ENCODE measurements at places on chromosomes 16 and 17.

DNA sequence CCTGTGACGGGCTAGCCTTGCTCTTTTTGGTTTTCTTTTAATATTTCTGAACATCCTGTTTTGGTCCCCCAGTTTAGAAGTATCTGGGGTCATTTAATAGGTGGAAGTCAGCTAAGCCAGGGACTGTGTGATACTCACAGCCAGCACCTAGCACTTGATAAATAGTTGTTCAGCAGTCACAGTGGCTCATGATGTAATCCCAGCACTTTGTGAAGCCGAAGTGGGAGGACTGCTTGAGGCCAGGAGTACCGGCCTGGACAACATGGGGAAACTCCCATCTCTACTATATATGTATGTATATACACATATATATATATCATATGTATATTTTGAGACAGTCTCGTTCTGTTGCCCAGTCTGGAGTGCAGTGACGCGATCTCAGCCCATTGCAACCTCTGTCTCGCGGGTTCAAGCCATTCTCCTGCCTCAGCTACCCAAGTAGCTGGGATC lies 1.8 kb upstream of the ZNRF1 start:
- DNase-seq, result no peak

DNA sequence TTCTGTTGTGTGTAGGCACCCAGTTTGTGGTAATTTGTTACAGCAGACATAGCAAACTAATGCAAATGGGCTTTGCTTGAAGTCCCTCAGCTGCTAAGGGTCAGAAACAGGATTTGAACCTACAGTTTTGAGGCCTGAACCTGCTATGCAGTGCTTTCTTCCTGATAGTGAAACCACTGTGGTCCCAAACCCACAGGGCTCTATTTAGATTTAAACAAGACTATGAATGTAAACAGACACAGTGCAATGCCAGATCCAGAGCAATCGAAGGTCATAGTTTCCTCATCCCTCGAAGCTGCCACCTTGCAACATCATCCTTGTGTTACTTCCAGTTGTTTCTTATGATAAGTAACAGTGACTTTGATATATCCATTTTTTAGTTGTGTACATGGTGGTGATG lies 630.2 kb downstream of the WWOX start:
- DNase-seq, result no peak

DNA sequence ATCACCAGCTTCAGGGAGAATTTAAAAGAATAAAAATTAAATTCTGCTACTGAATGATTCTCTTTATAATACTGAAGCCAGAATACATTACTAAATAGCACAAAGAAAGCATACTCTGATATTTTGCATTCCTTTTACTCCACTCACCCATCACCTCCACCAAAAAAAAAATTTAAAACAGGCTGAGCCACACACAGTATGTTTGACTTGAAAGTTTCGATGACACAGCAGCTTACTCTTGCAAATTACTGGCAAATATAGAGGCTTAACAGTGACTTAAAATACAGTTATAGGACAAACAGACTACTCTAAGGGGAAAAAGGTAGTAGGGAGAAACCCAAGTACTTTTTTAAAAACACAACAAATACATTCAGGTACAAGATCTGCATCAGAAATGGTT lies 39.2 kb downstream of the GPATCH8 start:
- no peak for DNase-seq

GRCh38 chr16:75063549-75064088 lies 53.0 kb downstream of the LDHD start:
- no peak for DNase-seq

DNA sequence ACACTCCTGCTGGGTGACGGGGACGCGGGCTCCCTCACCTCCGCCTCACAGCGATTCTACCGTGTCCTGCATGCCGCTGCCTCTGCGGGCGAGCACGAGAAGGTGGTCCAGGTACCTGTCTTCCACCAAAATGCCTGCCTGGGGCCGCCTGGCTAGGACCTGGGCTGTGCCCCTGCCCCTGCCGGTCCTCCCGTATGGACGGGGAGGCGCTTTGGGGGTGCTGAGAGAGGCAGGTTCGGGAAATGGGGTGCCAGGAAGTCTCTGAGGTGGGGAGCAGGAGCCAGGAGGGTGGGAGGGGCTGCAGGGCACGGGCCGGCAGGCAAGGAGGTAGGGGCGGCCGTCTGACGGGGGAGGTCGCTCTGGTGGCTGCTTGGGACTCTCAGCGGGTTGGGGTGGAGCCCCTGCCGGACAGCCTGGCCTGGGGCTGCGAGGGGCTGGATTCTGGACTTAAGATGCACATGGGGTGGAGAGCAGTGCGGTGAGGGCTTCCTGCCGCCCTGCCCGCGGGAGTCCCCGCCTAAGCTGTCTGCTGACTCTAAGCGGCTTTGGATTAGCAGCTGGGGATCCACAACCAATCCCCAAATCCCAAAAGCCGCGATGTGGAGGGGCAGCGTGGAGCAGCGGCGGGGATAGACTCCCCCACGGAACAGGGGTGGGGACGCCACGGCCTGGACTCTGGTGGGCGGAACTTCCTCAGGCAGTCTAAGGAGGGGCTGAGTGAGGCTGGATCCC lies 5.8 kb downstream of the CHTF18 start:
- no peak for DNase-seq

DNA sequence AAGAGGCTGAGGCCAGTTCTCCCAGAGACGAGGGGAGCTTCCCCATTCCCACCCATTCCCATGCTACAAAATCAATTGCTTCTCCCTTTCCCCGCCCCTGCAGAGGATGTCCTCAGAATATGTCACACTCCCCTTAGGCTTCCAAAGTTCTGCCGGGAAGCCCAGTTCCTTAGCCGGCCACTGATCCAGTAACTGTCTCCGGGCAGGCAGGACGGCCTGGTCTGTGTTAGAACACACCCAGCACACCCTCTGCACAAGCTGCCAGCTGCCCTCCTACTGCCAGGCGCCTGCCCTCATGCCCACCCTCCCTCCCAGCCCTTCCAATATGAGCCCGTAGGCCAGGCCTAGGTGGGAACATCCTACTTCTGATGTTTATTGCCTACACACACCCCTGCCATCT lies 31.1 kb downstream of the SGSM2 start:
- no peak for DNase-seq

GRCh38 chr17:69535016-69535570 lies 120.6 kb downstream of the MAP2K6 start:
- no peak for DNase-seq

DNA sequence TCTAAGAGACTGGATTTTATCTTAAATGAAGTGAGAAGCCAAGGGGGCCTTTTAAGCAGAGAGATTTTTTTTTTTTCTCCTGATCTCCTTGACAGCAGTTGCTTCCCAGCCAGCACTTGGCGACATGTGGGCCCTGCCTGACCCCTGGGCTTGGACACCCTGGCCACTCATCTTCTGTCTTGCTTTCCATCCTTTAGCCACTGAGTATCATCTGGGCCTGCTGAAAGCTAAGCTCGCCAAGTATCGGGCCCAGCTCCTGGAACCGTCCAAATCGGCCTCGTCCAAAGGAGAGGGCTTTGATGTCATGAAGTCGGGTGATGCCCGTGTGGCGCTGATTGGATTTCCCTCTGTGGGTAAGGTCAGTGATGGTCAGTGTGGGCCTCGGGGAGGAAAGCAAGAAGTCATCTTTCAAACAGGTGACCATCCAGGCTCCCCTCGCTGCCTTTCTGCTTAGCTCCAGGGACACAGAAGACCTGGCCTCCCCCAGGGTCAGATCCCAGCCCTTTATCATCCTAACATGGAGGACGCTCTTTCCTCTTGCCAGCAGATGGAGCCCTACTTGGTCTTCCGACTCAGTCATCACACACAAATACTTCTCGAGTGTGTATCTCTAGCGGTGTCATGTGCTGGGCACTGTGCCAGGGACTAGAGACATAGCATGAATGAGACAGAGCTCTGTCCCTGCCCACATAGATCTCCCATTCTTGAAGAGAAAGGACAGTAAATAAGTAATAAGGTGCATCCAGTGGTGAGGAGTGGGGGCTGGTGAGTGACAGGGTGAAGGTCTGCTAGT lies 6.1 kb downstream of the DRG2 start:
- DNase-seq, result no peak

DNA sequence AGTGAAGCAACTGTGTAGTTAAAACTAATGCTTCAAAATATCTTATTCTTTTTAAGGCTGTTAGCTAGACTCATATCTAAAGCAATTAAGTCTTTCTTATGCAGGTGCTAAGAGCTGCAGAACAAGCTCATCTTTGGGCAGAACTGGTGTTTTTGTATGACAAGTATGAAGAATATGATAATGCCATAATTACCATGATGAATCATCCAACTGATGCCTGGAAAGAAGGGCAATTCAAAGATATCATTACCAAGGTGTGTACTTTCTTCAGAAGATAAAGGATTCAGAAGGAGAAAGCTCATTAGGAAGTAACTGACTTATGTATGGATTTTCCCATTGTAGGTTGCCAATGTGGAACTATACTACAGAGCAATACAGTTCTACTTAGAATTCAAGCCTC lies 23.9 kb downstream of the PTRH2 start:
- DNase-seq, result no peak

GRCh38 chr16:72811876-72812275 lies 236.1 kb downstream of the ZFHX3 start:
- DNase-seq, result no peak

GRCh38 chr17:37219876-37220606 lies 155.7 kb upstream of the C17orf78 start:
- no peak for DNase-seq

- no peak for DNase-seq
Measured at GRCh38 chr17:66449418-66449977, 147.1 kb downstream of the PRKCA start.

DNA sequence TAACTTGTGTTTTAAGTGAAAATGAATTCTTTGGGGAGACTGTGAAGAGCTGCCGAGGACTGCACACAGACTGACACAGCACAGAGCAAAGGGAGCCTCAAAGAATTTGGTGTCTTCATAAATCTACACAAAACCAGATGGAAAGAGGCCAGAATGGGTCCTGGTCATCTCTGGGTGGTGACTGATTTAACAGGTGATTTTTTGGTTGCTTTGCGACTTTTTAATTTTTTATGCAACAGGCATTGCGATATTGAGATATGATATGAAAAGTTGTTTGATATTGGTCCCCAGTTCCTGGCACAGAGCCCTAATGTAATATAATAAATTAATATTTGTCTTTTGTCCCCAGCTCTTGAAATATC lies 12.6 kb upstream of the EIF1 start:
- DNase-seq, result no peak

DNA sequence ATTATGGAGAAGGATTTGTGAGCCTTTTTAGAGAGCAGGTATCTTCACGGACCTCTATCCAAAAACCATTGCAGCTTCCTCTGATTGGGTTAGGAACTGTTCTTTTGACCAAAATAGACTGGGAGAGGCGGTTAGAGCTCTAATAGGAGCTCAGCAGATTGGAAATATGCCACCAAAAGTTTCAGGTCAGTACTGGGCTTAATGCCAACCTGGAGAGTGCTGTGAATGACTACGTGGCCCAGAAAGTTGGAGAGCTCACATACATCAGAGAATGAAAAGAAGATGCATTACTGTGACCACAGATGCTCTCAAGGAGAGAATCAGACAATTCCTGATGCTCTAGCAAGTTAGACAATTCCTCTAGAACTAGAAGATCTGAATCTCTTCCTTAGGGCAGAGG lies 86.5 kb downstream of the ABCA8 start:
- no peak for DNase-seq

DNA sequence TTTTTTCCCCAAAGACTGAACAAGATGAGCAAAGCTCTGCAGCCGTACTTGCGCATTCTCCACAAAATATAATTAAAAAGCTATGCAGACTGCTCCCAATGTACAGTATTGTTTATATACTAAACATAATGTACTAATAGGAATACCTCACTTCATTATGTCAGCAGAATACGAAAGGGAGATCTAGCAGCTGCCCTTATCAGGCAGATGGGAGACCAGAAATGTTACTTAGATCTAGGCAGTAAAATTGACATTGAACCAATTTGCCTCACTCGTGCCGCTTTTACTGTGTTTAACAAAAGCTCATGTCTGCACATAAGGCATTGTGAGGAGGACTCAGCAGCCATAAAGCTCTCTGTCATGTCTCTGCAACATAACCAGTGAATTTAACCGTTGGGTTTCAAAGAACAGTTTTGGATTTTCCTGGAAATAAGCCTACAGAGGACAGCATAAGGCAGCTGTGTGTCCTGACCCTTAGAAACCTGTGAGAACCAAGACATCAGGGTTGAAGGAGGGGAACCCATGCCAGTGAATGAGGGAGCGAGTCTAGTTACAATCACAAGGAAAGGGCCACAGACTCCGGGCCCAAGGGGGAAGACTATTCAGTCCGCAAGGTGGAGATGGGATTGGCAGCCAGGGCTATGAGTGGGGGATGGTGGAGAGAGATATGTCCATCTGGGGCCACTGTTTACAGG lies 71.4 kb downstream of the GNAO1 start:
- DNase-seq, result no peak

GRCh38 chr16:84137287-84137686 lies 7.7 kb downstream of the HSDL1 start:
- no peak for DNase-seq

DNA sequence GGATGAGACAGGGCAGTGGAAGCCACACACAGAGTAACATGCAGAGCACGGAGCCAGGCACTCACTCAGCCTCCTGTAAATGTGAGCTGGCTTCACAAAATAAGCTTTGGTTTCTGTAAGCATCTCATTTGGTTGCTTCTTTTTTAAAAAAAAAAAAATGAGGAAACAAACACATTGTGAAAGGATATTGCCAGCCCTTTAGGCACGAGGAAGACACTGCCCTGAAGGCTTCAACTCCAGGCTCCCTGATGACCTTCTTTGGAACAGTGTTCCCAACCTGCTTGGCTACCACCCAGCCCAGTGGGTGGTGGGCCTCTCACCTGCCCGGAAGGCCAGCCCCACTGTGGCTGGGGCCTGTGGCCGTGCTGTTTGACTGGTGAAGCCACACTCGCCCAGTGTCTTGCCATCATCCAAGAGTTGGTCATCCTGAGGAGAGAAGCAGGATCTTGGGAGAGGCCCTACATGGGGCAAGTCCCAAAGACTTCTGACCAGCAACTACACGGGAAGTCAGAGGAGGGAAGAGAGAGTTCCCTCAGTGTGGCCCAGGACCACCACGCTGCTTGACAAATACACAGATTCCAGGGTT lies 1.9 kb downstream of the ELOB start:
- no peak for DNase-seq

- DNase-seq, result no peak
Measured at GRCh38 chr16:30115238-30115637, 1.9 kb upstream of the GDPD3 start.

DNA sequence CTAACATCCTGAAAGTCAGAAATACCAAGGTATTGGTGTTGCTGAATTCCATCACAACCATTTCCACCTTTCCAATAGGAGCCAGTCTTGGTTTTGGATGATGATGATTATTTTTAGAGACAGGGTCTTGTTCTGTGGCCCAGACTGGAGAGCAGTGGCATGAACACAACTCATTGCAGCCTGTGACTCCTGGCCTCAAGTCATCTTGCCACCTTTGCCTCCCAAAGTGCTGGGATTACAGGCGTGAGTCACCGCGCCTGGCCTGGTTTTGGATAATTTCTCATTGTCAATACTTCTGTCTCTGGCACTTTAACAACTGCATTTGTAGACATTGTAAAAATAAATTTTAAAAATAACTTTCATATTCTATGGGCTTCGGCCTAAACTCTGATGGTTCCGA lies 22.6 kb downstream of the STAT5B start:
- no peak for DNase-seq

- no peak for DNase-seq
Measured at GRCh38 chr17:14436266-14436665, 135.4 kb downstream of the HS3ST3B1 start.
